ENCODE measurements at places on chromosomes 4 and X.

DNA sequence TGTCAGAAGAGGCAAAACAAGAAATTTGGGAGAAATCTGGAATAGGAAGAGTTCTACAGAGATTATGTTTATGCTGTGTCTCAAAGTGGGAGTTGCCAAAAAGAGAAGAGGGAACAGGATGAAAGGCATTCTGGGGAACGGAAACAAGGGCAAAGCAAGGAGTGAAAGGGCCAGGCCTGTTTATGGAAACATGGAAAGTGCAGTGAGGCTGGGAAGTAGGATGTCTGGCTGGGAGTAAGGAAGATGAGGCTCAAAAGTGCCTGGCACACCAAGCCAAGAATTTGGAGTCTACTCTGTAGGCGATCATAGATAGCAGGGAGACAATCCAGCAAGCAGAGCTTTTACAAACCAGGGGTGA is 1.8 kb upstream of the CUL4B start:
- DNase-seq: no peak

DNA sequence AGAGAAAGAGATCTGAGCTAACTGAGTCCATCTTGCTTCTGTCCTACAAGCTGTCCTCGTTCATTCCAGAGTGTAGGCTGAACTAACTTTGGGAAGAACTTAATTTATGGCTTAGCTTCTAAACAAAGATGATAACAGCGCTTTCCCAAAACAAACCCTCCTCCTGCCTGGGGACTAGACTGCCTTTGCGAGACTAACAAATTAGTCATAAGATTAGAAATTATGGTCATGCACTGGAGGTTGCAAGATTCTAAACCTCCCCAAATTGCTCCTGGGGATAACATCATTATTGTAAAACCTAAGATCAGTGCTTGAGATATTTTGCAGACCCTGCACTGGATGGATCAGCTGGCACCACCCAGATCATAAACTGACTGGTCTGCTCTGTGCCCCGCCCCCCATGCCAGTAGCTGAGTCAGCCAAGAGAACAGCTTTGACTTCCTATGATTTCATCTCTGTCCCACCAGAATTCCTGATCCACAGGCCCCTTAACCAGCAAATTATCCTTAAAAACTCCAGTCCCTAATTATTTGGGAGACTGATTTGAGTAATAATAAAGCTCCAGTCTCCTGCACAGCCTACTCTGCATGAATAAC is 883.3 kb downstream of the TRIML1 start:
- no peak for DNase-seq

- no peak for DNase-seq
Measured at GRCh38 chr4:77777135-77777807, 41.9 kb downstream of the CNOT6L start.

DNA sequence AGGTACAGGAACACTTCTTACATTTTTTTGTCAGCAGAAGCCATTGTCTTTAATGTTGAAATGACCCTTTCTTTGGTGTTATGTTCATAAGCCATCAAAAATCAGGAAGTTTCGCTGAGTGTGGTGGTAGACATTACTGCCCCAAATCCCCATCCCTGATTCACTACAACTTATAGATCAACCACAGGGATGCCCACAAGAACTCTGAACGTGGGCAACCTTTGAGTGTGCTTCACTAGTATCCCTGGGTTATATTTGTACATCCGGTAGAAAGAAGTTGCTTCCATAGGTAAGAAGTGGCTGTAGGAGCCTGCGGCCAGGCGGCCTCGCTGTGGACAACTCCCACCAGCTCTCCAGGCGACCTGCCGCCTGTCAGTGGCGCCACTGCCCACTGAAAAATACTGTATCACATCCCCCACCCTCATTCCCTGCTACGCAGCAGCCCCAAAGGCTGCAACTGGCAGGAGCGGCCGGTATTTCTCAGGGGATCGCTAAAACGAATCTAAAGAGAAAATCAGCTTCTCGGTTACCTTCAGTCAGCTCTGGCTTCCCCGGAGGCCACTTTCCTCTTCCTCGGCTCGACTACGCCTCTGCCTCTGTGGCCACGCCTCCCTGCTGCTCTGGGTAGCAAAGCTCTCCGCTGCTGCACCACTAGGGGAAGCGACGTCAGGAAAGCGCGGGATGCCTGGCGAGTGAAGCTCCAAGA is 13.9 kb upstream of the ETDC start:
- DNase-seq: peak; percentile 76

DNA sequence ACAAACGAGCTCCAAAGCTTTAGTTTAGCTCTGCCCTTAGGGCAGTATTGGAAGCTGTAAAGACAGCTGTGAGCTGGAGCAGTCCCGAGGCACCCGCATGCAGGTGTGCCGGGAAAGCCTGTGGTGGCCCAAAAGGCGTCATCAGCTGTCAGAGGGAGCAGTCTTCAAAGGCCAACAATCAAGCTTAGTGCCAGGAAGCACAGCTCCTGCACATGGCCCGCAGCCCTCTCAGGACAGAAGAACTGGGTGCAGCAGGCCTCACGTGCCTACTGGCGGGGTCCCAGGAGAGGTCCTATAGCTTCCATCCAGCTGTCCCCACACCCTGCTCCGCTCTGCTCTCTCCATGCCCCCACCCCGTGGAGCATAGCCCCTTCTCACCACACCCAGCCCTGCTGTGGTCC is 92.2 kb upstream of the TRIM2 start:
- peak; percentile 66 for DNase-seq

GRCh38 chr4:74794382-74795010 is at the start of gene BTC:
Gene BTC, minus strand, starts transcription at chr4:74794523. Its CDS starts 198 bp downstream, at chr4:74794325.
- peak; percentile 10 for DNase-seq

DNA sequence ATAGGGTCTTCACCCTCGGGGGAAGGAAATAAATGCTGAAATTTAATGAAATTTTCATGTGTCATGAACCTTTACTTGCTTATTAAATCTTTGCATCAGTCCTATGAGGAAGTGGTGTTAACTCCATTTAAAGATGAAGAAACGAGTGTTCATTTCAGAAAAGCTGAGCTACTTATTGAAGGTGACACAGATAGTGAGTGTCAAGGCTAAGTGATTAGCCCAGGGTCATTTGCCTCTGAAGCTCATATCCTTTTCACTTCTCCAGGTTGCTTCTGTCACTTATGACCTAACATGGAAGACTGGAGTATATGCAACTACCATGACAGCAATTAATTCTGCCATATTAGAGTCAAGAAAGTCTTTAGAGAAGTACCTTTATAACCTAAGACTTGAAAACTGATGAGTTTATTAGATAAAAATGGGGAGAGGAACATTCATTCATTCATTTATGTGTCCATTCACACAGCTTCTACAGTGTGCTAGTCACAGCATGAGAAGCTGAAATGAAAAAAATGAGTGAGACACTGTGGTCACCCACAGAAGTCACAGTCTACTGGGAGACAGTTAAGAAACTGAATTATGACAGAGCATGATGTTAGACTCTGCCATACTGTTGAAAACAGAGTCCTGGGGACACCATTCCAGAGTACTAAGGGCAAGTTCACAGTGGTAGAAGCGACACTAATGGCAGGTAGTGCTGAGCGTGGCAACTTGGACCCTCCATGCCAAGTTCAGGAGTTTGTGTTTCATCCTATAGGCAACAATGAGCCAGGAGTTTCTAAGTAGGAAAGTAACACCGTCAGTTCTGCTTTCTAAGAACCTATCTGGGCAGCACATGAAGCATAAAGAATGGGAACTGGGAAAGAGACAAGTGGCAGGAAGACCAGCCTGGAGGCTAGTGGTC is 21.3 kb downstream of the ALPK1 start:
- DNase-seq: no peak

GRCh38 chrX:15856636-15857035 is 2.0 kb upstream of the AP1S2 start:
- no peak for DNase-seq

GRCh38 chrX:115581759-115582615 is 21.0 kb downstream of the PLS3 start:
- no peak for DNase-seq

DNA sequence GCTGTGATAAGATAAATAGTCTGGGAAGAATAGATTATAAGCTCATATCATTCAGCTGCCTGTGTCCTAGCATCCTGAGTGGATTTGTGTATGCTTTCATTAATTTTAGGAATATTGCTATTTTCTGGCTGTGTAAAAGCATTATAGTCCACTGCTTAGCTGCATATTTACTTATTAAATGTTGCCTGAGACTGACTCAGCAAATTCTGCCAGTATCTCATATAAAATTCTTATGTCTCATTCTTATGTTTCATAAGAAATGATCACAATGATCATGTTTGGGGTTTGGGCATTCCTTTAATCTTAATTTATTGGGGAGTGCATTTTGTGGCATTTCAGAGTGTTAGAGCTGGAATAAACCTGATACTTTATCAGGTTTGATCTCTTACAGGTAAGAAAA is 34.9 kb downstream of the RASSF6 start:
- no peak for DNase-seq

DNA sequence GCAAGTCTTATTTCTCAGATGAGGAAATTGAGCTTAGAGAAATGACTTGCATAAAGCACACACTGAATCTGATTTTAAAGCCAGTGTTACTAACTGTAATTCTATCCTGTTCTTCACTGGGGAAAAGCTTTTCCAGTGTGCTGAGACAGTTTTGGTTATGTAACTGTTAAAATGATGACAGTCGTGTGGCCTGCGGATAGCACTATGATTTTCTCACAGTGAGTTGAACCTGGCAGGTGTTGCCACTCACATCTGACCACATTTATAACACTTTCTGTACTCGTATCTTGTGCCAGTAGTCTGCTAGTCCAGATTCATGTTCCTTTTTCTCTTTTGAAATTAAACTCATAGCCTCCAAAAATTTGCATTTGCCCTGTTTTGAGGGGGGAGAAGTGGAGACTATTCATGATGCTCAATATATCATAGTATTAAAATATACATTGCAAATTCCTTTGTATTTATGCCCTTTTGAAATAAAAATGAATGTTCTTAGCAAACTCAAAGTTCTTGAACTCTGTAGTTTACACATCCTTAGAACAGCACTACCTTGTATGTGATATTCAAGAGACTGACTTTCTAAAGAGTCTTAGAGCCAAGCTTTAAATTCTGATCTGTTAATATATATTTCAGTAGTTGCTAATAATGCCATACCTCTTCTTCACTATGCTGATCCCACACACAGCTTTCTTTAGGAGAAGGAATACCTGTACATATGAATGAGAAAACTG is 132.3 kb downstream of the PDLIM5 start:
- no peak for DNase-seq

DNA sequence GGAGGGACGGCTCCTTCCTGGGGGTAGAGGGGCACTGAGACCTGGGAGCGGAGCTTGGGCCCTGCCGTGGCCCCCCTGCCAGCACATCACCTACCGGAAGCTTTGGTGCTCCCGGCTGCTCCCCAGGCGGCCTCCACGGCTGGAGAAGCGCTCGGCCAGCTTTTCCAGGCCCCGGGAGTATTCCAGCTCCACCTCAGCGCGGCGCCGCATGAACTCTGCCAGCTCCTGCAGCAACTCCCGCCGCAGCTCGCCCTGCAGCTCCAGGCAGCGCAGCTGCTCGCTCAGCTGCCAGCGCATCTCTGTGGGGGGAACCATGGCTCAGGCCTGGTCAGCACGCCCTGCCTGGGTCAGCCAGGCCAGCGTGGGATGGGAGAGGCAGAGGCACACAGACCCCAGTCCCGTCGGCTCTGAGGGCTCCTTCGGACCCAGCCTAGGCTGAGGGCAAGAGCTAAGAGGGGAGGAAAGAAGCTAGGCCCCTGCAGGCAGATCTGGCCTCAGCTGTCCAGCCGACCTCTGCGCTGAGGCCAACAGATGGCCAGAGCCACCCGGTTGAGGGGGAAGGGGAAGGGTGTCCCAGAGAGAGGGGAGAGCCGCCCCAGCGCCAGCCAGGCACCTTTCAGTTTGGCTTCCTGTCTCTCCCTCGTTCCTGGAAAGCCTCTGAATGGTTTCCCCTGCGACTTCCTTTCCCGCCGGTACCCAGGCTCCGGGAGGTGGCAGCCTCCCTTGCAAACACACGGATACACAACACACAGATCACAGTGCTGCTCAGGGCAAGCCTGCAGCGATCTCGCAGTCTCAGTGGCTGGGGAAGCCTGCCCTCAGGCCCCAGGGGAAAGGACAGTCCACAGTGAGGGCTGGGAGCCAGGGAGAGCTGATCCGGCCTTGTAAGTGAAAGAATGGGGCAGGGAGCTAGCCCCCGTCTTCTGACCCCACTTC is 4.3 kb downstream of the ARHGAP4 start:
- no peak for DNase-seq

GRCh38 chrX:110142096-110142495 is 139.2 kb downstream of the TMEM164 start:
- DNase-seq: no peak

DNA sequence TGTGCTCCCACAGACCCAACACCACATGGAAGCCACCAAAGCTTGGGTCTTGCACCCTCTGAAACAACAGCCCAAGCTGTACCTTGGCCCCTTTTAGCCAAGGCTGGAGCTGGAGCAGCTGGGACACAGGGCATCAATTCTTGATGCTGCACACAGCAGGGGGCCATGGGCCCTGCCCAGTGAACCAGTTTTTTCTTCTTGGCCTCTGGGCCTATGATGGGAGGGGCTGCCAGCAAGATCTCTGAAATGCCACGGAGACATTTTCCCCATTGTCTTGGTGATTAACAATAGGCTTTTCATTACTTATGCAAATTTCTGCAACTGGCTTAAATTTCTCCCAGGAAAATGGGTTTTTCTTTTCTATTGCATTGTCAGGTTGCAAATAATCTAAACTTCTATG is 49.0 kb downstream of the SPANXA2 start:
- no peak for DNase-seq

- no peak for DNase-seq
Measured at GRCh38 chr4:35604724-35605123, 639.6 kb downstream of the ARAP2 start.

DNA sequence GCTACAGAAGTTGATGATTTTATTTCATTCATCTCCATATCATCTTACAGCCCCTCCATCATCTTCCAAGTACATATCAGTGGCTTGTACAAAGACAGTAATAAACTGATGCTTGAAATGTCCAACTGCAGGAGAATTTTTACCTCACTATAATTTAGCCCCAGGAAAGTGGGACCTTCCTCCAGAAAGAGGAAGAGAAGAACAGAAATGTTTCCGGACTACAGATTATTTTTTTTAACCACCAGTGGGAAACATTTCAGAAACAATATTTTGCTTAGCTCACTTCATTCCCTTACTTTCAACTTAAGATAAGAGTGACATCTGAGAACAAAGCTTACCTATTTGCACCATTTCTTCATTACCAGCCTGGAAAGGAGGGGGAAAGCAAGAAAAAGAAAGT is 2.0 kb downstream of the ADAMTS3 start:
- DNase-seq: no peak

GRCh38 chr4:74874753-74875367 is 58.1 kb upstream of the PARM1 start:
- peak; percentile 13 for DNase-seq

DNA sequence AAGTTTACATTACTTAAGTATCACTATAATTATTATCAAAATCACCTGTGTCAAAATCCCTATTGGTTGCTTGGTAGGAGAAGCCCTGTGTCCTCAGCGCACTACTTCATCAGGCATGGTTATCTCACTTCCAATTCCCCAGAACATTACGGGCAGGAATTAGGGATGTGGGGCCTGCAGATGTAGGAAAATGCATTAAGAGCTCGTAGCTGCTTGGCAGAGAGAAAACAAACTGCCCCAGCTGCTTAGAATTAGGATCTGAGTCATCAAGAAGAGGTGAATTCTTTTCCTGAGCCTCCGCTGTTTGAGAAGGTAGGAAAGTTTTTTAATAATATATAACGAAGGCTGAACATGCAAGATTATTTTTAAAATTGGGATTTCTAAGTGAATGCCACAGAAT is 31.1 kb upstream of the CLNK start:
- DNase-seq: no peak

GRCh38 chr4:2822461-2823300 is 21.0 kb upstream of the ADD1 start:
- no peak for DNase-seq

All from activated CD4-positive, alpha-beta T cell treated with anti-CD3 and anti-CD28 coated beads for 48 hours (primary cell).